Kidney epithelial cell (primary cell): ENCODE measurements at places on chromosomes 12 and 14.

DNA sequence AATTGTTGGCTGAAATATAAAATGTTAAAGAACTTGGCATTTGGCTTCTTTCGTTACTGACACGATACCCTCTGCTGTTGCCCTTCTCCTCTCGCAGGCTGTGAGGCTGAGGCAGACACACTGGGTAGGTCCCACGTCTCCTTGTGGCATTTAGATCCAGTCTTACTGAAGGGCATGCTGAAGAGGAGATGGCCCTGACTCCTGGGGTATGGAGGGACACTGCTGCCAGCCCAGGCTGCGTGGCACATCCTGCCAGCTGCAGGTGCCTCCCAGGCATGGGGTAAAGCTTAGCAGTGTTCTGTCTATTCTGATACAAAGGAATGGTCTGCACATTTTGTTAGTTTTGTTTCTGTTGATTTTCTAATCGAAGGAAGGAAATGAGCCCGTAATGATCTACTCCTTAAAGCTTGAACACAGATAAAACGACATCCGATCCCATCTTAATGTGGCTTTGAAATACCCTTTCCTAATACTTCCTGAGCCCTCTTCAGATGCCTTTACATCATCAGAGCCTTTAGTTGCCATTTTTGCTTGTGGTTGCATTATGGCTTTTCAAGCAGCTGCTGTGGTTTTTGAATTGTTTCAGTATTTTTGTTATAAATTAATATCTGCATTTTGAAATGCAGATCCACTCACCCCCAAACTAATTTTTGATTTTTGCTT is 61.1 kb downstream of the WDR20 start:
- no peak for DNase-seq

- no peak for DNase-seq
These were observed 125.3 kb upstream of the NPAS3 start for GRCh38 chr14:32813401-32813800.

DNA sequence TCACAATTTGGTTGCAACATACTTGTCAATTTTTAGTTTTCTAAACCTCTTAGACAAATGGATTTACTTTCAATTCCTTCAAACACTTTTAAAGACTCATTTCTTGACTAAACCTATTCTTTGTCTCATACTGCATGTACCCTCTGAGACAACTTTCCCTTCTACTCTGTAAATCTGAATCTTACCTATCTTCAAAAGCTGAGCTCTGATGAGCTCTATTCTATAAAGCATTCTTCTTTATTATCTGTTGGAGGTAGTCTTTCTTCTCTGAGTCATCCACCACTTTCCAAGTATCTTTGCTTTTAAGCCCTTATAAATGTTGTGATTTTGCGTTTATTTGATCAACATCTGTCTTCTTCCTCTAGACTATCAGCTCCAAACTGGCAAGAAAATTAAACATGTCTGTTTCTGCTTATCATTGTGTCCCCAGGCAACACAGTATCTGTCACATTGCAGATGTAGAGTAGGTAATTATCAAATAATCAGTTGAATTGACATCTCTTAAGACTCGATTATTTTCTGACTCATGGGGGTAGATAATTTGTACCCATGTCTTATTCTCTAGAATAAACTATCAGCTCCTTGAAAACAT is 265.6 kb upstream of the FAR2 start:
- no peak for DNase-seq

DNA sequence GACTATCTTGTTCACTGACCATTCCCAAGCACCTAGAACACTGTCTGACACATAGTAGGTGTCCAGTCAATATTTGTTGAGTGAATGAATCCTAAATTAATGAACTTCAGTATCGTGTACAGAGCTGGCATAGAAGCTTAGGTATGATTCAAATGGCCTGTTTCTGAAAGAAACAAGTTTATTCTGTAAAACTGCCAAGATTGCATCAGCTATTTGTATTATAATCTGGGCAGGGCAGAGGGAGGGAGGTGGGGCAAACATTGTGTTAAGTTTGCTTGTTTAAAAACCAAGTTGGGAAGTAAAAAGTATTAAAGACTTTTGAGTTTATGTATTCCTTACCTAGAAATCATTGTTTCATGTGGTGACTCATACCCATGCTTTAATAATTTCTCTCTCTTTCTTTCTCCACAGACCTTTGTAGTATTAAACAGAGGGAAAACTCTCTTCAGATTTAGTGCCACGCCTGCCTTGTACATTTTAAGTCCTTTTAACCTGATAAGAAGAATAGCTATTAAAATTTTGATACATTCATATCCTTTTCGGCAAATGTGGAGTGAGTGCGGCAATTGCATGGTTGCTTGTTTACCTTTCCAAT is 92.8 kb downstream of the SCN8A start:
- no peak for DNase-seq

GRCh38 chr12:100105661-100106060 is 37.0 kb downstream of the BLTP3B start:
- no peak for DNase-seq

- no peak for DNase-seq
These were observed 18.1 kb downstream of the BDKRB1 start for GRCh38 chr14:96274122-96274521.

DNA sequence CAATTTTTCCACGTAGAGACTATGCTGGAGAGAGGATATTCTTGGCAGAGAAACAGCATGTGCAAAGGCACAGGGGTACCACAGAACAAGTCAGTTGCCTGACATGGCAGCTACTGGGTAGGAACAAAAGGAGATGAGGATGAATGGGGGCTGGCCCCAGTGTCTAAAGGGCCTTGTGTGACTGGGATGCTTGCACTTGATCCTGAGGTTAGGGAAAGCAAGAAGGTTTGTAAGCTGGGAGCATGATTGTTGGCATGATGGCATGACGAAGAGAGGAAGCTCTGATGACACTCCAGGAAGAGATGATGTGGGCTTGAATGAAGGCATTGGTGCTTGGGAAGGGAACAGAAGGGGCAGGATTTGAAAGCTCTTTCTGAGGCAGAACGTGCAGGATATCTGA is 139.1 kb downstream of the ZFP36L1 start:
- DNase-seq: no peak

- DNase-seq: no peak
These were observed 25.0 kb downstream of the HIP1R start for GRCh38 chr12:122860040-122860853.

- DNase-seq: no peak
These were observed 115.0 kb downstream of the BTG1 start for GRCh38 chr12:92030618-92031017.

DNA sequence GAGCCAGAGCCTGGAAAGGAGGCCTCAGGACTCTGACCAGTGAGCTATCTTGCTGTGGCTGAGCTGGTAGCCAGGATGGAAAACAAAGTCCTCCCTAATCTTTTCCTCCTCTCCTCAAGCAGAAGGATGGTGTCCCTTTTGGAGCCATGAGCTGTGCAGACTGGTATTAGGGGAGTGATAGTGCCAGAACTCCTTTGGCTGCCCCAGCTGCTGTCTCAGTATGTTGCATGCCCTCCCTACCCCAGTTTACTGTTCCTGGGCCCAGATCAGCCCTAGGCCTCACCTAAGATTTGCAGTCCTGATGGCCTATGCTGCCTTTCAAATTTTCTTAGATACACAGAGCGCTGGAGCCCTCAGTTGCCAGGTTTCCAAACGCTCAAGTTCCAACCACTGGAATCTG is 150.3 kb upstream of the ALG10B start:
- no peak for DNase-seq

DNA sequence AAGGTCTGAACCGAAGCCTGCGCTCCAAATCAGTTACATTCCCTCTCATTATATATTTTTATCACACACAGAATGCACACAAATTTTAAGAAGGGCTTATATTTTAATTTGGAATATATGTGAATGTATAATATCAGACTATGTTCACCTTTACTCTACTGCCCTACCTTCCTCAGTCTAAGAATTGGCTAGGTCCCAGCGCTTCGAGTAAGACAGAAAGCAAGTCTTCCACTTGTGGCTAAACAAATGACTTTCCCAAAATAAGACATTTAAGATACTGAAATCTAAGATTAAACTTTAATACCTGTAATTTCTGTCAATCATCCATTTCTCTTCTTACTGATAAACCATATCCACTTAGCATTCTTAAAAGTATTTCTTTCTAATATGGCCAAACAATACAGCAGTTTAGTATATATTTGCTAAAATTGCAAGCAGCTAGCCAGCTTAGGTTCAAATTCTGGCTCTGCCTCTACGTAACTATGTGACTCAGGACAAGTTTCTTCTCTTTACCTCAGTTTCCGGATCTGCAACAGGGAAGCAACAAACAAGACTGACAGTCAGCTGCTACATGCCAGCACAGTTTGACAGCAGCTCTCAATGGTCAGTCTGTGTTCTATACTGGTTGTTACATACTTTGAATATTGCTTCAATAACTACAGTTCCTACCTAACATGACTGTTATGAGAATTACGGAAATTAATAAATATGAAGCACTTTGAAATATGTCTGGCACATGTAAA is 2.0 kb downstream of the INTS13 start:
- DNase-seq: no peak
